ENCODE measurements at places on chromosomes 13 and 19.

GRCh38 chr19:35710784-35711723 lies 6.7 kb downstream of the ZBTB32 start:
- no peak for DNase-seq

DNA sequence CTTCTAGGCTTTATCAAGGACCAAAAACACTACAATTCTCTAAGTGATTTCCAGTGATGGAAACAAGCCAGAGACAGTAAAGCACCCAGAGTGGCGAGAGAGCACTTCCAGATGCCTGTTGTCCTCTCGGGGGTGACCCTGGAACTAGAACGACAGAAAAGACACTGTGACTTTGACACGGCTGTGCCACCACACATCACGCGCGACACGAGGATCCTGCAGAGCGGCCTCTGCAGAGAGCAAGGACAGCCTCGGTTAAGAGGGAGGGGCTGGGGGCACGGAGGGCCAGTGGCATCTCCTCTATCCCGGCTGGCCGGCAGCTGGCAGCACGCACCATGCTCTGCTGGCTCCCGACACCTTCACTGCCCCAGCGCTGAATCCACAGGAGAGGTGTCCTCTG lies 42.3 kb downstream of the SUGP2 start:
- no peak for DNase-seq

DNA sequence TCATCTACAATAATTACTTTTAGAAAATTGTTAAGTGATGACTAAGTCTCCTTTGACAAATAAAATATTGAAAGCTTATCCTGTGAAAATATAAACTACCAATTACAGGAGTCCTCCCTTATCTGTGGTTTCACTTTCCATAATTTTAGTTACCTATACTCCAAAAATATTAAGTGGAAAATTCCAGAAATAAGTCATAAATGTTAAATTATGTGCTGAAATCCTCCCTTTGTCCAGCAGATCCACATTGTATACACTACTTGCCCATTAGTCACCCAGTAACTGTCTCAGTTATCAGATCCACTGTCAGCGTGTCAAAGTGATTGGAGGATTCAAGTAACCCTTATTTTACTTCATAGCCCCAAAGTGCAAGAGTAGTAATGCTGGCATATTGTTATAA lies 98.1 kb downstream of the SERP2 start:
- DNase-seq: no peak

DNA sequence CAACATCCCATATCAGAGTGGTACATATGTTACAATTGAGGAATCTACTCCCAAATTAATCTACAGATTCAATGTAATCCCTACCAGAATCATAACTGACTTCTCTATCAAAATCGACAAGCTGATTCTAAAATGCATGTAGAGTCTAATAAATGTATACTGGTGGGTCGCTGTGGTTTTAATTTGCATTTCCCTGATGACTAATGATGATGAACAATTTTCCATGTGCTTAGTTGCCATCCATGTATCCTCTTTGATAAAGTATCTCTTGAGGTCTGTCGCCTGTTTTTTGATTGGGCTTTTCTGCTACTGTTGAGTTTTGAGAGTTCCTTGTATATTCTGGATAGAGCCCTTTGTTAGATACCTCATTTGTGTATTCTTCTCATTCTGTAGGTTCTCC lies 43.8 kb downstream of the KLF12 start:
- DNase-seq: no peak

GRCh38 chr13:29073755-29074154 lies 253.6 kb downstream of the MTUS2 start:
- DNase-seq: no peak

GRCh38 chr19:50430888-50431342 lies 1.8 kb upstream of the MYBPC2 start:
- no peak for DNase-seq

DNA sequence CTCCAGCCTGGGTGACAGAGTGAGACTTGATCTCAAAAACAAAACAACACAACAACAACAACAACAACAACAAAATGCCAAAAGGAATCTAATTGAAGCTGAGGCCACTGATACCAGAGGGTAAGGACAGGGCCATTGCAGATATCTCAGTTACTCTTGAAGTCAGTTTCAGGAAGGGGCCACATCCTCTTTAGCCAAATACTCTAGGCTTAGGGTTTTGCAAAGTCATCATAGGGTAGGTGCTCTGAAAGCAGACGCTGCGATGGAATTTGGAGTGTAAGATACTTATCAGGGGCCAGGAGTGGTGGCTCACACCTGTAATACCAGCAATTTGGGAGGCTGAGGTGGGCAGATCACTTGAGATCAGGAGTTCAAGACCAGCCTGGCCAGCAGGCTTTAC lies 46.6 kb upstream of the UBAC2 start:
- DNase-seq: no peak

GRCh38 chr13:72043366-72043765 lies 176.4 kb upstream of the DACH1 start:
- DNase-seq: no peak

GRCh38 chr19:7264858-7265257 lies 29.4 kb downstream of the INSR start:
- DNase-seq: no peak
